CD8-positive, alpha-beta T cell (primary cell): ENCODE measurements at places on chromosomes 2 and 18.
A peak's percentile ranks its signal among the peaks of the same experiment; 100 is the strongest.

DNA sequence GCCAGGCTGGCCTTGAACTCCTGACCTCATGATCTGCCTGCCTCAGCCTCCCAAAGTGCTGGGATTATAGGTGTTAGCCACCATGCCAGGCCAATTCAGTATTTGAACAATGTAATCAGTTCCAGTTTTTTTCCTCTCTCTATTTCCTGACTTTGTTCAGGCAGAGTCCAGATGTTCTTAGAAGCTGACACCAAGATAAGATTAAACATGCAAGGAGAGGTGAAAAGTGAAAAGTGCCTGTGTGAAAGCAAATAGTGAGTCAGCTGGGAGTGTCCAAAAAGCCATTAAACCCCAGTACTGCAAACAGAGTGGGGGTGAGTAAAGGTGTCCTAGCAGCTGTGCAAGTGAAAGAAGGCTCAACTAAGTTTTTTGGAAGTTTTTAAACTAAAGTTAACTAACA, 231.5 kb downstream of the PTH2R start:
- DNase-seq, result no peak

DNA sequence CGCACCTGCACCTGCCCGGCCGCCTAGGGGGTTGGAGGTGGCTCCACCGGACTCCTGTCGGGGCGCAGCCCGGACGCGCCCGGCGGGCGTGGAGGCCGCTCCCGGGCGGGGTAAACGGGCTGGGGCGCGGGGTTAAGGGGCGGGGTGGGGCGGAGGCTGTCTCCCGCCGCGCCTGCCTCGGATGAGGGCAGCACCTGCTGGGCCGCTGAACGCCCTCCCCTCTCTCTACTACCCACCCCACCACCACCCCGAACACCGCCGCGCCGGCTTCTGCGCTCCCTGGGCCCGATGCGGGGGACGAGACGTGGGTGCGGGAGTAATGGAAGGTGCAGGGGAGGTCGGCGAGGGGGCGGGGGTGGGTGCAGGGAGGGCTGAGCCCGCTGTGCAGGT, 224.8 kb upstream of the ID2 start:
- peak; percentile 60 for DNase-seq

GRCh38 chr2:46471697-46472096, 7.7 kb upstream of the TMEM247 start:
- no peak for DNase-seq

DNA sequence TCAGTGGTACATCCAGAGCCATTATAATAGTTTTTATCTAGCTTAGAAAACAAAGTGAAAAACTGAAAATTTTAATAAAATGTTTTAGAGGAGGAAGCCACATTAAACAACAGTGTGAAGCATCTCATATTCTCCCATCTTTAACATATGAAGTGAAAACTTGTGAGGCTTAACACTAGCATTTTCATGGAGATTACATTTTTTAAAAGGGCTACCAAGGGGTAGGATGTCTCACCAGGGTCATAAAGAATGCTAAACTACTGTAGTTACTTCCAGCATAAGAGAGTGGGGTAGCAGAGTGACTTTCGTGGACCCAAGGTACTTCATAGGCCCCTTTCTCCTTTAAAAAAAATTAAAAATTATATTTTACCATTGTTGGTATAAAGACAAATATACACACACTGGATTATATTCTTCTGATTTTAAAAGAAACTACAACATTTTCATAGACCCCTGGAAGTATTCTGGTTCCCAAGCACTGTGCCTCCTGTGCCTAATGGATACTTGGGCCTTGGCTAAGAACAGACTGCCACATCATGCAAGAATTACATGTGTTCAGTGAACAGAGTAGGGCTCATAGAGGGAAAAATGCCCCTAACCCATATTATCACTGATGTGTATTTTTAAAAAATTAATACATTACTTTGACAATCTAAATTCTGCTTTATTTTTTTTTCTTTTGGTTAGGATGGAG, 148.4 kb downstream of the SLC39A10 start:
- DNase-seq, result no peak

DNA sequence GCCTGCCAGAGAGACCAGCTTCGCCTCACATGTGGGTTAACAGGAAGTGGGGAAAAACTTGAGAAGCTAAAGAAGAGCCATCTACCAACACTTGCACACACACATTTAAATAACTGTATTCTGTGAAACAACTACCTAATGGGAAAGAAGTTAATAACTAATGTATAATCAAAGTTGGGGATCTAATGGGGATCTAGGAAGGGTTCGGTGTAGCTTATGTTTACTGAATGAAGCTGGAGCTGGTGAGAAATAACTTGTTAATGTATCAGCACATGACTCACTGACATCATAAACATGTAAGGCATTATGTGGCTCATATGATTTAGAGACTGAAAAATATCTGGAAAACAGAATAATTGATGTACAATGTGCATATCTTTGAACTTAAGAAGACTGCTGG, 421.3 kb upstream of the NXPH2 start:
- DNase-seq, result no peak
